Tibial artery (tissue), 4 donors: ENCODE measurements at places on chromosomes 2 and 18.

GRCh38 chr18:49519101-49519971 lies 32.3 kb upstream of the C18orf32 start:
- DNase-seq, result no peak

DNA sequence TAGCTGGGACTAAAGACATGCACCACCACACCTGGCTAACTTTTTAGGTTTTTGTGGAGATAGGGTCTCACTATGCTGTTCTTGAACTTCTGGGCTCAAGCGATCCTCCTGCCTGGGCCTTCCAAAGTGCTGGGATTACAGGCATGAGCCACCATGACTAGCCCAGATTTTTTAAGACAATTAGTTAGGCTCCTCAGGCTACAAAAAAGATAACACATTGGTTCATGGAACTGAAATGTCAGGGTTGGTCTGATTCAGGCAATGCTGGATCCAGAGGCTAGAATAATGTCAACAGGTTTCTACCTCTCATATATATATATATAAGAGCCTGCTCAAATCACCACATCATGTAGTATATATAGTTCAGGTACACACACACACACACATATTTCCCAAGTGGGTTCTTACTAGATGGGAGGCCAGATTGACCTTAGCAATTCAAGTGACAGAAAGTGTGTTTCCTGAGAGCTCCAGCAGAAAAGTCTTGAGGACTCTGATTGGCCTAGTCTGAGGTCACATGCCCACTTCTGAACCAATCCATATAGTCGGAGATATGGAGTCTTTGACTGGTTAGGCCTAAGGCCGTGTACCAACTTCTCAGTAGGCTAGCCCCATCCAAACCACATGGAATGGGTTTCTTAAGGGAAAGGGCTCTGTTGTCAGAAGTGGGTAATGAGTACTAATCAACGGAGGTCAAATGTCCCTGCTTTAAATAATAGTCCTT lies 72.6 kb upstream of the LAPTM4A start:
- DNase-seq, result no peak

- DNase-seq, result no peak
These were observed 1.6 kb downstream of the CD8A start for GRCh38 chr2:86788881-86789686.

DNA sequence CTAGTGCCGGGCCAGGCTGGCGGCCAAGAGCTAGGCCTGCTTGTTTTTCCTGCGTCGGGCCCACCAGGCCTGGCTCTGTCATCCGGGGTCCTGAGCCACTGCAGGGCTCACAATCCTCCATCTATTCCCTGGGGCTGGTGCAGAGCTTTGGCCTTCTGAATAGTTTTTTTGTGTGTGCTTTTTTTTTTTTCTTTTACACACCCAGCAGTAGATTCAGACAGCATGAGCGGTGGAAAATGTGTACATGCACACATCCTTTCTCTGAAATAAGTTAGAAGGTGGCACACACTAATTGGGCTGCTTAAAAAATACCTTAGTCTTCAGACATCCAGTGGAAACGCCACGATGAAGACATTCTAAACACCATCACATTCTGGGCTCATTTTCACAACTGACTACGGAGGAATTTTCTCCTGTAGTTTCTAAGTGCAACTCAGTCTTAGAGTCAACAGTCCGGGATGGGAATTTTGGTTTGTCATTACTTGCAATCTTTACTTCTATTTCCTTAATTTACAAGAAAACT lies 6.1 kb downstream of the ZFP36L2 start:
- DNase-seq, result no peak

- DNase-seq, result no peak
These were observed 120.8 kb downstream of the PID1 start for GRCh38 chr2:229150317-229150716.

- no peak for DNase-seq
These were observed 53.5 kb upstream of the DAPL1 start for GRCh38 chr2:158741625-158742024.

GRCh38 chr2:98445683-98446581 lies 1.3 kb downstream of the INPP4A start:
- no peak for DNase-seq

GRCh38 chr2:160612266-160612856 lies 118.8 kb upstream of the RBMS1 start:
- no peak for DNase-seq

DNA sequence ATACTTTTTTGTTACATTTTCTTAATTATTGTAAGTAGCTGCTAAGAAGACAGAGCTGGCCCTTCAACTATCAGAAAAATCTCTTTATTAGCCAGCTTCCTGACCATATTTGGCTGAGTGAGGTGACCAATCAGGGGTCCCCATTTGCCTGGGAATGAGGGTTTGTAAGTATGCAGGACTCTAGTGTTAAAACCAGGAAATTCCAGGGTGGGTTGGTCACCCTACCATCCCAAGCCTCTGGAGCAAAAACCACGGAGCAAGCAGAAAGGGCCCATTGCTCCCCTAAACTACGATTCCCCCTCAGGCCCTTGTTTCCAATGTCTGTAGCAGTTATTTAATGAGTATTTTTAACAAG lies 165.6 kb upstream of the NCKAP5 start:
- no peak for DNase-seq

GRCh38 chr2:240688553-240688919 lies 3.1 kb upstream of the AQP12A start:
- no peak for DNase-seq

- no peak for DNase-seq
These were observed 23.7 kb downstream of the TMEM127 start for GRCh38 chr2:96241900-96242611.

GRCh38 chr18:11981192-11981542 lies at the start of gene IMPA2:
TSS of gene IMPA2 (plus strand) at chr18:11981507. CDS start at chr18:11981670, 163 bp downstream.
- no peak for DNase-seq

- no peak for DNase-seq
These were observed 554.0 kb downstream of the RNF144A start for GRCh38 chr2:7471185-7471584.

- DNase-seq, result no peak
These were observed 1254.5 kb upstream of the FAM98A start for GRCh38 chr2:34853646-34854045.

DNA sequence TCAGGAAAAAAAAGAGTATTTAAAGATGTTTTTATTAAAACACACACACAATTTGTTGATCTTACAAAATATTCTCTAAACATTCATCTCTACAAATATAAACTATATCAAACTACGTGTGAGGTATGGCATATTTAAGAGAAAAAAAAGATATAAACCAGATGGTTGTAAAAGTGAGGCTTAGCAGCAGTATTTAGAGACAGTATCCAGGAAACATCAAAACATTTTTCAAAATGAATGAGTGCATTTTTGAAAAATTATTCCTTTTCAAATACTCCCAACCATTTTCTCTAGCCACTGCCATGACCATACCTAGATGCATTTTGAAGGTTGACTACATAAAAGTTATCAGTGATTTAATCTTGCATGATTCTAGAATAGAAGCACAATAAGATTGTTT lies 38.2 kb upstream of the RAB27B start:
- DNase-seq, result no peak

DNA sequence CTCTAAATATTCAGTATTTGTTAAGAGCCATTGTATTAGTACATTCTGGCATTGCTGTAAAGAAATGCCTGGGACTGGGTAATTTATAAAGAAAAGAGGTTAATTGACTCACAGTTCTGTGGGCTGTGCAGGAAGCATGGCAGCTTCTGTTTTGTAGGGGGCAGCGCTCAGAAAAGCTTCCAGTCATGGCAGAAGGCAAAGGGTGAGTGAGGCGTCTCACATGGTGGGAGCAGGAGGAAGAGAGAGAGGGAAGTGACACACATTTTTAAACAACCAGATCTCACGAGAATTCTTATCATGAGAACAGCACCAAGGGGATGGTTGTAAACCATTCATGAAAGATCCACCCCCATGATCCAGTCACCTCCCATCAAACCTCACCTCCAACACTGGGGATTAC lies 13.8 kb upstream of the CCDC102B start:
- no peak for DNase-seq

- DNase-seq, result no peak
These were observed 40.9 kb upstream of the MAPK4 start for GRCh38 chr18:50518787-50519546.
